NCI-H226 (cell line): ENCODE measurements at places on chromosomes 2 and 18.

- peak; percentile 13 for DNase-seq
Observed at GRCh38 chr2:175690113-175690837, 311.8 kb downstream of the LNPK start.

DNA sequence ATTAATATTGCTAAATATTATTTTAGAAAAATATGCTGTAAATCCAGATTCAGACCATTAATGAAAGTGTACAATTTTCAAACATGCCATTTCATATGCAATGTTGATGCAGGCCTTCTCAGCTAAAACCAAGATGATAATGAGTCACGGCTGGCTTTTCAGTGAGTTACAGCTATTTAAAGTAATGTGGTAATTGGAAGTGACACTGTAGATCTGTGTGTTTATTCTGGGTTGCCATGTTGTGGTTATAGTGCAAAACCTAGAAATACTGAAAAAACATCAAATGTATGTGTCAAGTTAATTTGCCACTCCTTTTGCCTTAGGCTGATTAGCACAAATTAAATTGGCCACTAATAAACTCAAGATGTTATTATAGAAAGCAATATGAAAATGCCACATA is 506.6 kb downstream of the ERBB4 start:
- DNase-seq, result peak; percentile 29

DNA sequence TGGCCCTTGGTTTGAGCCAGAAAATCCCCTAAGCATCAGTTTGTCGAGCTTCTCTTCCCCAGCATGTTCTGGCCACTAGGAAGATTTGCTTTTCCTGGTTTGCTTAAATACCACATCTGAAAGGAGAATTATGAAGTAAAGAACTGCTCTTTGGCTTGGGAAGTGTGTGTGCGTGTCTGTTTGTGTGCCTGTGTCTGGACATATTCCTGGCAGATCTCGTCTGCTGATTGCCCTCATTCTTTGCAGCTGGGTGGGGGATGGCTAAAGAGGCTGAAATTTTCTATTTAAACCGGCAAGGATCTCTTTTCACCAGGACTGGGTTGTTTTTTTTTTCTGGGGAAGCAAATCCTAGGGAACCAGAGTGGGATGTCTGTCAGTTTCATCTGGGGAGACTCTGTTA is 57.3 kb upstream of the MBOAT2 start:
- DNase-seq, result no peak

GRCh38 chr2:71459084-71459431 is 5.7 kb downstream of the DYSF start:
- DNase-seq, result no peak

- peak; percentile 61 for DNase-seq
Observed at GRCh38 chr2:234951664-234952269, at the start of gene SH3BP4. Gene SH3BP4, plus strand, starts transcription at chr2:234952017. Its CDS starts 82,986 bp downstream, at chr2:235035003.

- peak; percentile 88 for DNase-seq
Observed at GRCh38 chr2:29123617-29124349, 8.6 kb downstream of the CLIP4 start.

GRCh38 chr2:203748331-203749126 is 42.1 kb downstream of the CD28 start:
- no peak for DNase-seq

DNA sequence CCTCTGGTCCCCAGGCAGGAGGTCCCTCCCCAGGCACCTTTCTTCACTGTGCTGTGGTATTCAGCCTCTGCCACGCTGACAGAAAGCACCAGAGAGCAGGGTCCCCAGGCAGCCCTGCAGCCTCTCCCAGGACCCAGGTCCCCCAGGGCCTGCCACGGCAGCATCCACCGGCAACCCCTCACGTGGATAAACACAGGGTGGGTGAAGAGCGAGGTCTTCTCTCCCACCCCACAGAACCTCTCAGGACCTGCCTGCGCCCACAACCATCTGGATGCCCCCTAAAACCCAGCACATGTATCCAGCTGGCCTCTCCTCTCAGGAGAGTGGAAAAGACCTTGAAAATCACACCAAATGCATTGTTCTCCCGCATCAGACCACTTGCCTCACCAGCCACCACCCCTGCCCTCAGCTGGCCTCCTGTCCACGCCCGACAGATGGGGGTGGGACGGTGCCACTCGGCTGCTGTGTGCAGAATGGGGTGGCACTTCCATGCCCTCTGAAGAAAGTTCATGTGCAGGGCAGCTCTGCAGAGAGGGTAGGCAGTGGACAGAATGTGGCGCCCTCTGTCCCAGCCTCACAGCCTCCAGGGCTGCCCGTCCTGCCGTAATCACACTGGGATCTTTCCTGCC is 4.0 kb upstream of the CROCC2 start:
- no peak for DNase-seq

- no peak for DNase-seq
Observed at GRCh38 chr2:2696733-2697455, 365.8 kb upstream of the MYT1L start.

- DNase-seq, result no peak
Observed at GRCh38 chr2:96642564-96643360, at the start of gene FER1L5. Gene FER1L5, plus strand, starts transcription at chr2:96642764. Its CDS starts 73 bp downstream, at chr2:96642837.

GRCh38 chr18:31042406-31043181 is at the start of gene DSC3:
Gene DSC3, minus strand, starts transcription at chr18:31042742. Its CDS starts 82 bp downstream, at chr18:31042660.
- DNase-seq, result peak; percentile 68

DNA sequence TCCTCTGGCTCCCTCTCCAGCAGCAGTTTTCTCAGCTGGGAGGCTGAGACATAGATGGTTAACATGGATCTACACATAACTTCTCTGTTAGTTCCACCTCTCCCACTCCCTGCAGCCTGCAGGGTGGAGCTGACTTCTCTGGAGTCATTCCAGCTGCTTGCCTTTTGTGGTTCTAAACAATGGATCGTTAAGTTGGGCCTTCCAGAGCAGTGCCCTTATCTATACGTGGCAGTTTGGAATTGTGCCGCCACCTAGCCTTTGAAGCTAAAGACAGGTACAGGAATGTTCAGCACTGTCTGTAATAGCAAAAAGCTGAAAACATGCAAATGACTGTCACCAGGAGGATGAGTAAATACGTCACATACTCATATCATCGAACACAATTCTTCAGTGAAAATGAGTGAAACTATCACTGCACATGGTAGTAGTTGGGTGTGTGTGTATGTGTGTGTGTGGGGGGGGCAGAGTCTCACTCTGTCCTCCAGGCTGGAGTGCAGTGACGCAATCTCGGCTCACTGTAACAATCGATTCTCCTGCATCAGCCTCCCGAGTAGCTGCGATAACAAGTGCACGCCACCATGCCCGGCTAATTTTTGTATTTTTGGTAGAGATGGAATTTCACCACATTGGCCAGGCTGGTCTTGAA is 50.3 kb downstream of the SH2D6 start:
- peak; percentile 76 for DNase-seq

GRCh38 chr2:85854897-85855296 is 33.9 kb downstream of the ST3GAL5 start:
- DNase-seq, result no peak

DNA sequence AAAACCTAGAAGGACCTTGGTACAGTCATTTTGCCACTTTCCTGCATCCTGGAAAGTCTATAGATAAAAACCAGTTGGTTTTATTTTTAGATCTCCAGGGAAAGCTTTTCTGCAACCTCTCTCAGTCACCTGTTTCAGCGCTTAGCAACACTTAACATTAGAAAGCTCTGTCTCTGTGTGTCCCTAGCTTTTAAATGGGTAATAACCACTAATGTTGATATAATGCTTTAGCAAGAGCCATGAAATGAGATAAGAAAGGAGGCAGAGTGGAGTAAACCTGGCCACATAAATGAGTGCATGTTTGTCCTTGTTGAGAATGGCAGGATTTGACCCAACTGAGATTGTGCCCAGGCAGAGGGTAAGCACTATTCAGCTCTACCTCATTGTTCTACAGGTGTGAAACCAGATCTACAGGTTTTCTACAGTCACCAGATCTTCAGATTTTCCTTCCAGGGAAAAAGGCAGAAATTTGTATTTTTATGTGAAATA is 44.8 kb downstream of the MARCHF4 start:
- no peak for DNase-seq

- DNase-seq, result peak; percentile 66
Observed at GRCh38 chr18:45567123-45567522, 48.2 kb upstream of the SLC14A2 start.

GRCh38 chr2:161423421-161424393 is 7.6 kb downstream of the TBR1 start:
- no peak for DNase-seq

- DNase-seq, result no peak
Observed at GRCh38 chr2:236172255-236173035, 4.3 kb upstream of the GBX2 start.

GRCh38 chr2:147824620-147825019 is 20.2 kb upstream of the ACVR2A start:
- DNase-seq, result no peak

DNA sequence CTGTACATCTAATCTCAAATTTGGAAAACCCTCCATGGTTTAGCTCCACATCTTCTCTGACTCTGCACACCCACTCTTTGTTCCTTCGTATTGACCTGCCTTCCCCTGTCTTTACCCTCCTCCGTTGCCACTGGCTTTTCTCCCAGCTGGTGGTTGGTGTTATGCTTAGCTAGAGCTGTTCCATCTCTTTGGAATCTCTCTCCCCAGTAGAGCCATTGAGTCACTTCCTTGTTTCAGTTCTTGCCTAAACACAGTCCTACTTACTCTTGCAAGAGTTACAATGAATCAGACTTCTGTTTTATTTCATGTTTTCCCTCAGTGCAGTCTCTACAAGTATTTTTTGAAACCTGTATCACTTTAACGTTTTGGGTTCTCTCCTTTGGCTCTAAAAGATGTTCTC is 263.9 kb downstream of the LTBP1 start:
- peak; percentile 94 for DNase-seq

DNA sequence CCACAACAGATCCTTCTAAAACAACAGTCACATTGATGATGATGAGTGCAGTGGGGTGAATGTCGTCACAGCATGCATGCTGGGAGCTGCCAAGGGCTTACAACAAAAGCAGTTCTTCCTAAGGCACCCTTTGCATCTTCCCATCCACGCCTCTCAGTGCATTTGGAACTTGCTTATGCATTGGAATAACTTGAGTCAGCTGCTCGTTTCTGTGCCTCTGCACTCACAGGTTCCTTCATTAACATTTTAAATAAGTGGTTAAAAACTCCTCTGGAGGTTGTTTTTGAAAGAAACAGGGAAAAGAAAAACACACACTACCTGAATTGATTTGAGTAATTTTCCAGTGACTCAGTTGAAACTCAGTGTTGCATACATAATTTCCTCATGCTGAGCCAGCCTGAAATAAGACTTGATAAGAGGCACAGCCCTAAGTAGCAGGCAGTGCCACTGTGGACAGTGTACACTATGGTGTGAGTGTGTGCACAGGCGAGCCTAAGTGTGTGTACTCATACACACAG is 46.8 kb upstream of the TRIM43B start:
- DNase-seq, result no peak

DNA sequence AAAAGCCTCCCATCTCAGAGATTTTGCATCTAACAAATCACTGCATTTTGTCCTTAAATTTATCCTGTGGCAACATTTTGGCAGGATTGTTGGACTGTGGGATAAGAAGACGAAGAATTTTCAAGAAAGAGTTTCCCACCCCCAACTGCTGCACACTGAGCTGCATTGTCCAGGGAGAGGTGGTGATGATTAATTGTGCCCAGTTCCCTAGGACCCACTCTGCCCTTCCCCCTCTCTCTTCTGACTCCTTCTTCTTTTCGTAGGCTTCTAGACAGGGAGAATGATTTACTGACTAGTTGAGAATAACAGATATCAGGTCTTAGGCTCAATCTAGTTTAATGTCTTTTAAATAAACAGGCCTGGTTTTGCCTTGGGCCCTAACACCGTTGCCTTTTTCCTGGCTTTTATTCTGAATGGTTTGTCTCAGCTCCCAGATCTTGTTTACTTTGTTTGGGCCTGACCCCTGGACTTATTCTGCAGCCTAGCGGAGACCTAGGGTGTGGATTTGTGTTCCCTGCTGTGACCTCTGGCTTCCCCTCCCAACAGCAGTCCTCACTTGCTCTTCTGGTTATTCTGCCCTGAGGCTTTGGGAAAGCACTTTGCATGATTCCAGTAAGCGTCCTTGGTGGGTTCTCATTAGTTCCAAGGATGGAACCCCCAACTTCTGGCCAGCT is 233.3 kb downstream of the INSIG2 start:
- no peak for DNase-seq

- no peak for DNase-seq
Observed at GRCh38 chr2:119760237-119760955, 674 bp downstream of the PTPN4 start.

GRCh38 chr2:152598975-152599759 is 118.1 kb downstream of the PRPF40A start:
- no peak for DNase-seq

GRCh38 chr2:16722126-16722525 is 56.5 kb upstream of the CYRIA start:
- no peak for DNase-seq

GRCh38 chr2:239584986-239585385 is 184.2 kb upstream of the HDAC4 start:
- DNase-seq, result no peak

GRCh38 chr2:217680381-217680780 is 322.4 kb downstream of the TNS1 start:
- DNase-seq, result no peak

- peak; percentile 14 for DNase-seq
Observed at GRCh38 chr2:12412898-12413305, 303.8 kb upstream of the TRIB2 start.

GRCh38 chr2:233829193-233830110 is 24.9 kb downstream of the HJURP start:
- no peak for DNase-seq

DNA sequence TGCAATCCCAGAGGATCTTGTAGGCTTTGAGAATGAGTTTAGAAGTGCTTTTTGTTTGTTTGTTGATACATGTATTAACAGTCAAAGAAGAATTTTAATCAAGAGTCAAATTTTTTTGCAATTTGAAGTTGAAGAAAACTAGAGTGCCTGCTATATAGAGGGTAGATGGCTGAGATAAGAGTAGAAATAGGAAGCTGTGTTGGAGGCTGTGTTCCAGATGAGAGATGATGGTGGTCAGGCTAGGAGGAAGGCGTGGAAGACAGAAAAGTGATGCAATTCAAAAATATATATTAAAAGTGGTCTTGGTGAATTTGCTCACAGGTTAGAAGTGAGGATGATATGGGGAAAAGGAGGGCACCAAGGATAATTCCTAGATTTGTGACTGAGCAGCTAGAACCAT is 978.3 kb downstream of the BCL11A start:
- DNase-seq, result no peak

GRCh38 chr2:20674974-20675679 is 8.2 kb downstream of the GDF7 start:
- peak; percentile 87 for DNase-seq

DNA sequence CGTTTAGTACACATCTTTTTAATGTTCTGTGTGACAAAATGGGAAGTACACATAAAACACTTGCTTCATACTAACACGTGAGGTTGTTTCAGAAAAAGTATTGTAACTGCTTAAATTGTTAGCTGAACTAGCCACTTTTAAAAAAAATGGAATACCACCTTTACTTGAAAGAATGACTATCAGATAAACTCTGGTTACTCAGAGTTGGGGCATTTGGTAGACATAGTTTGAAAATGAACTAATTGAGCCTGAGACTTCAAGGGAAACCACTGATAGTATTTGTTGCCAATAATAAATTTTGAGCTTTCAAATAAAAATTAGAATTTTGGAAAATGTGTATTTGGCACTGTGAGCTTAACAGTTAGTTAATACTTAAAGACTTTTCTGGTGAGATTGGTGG is 103.0 kb upstream of the FBXO11 start:
- DNase-seq, result peak; percentile 55
